Ovary (tissue), 10 donors: ENCODE measurements at places on chromosomes 5 and 9. TPM values are rescaled to one million over a fixed set of nuclear protein-coding genes. Genes with fewer than 3 reads are reported as not detected.

GRCh38 chr5:135469911-135470310 is 17.8 kb upstream of the TIFAB start:
- DNase-seq, result no peak

DNA sequence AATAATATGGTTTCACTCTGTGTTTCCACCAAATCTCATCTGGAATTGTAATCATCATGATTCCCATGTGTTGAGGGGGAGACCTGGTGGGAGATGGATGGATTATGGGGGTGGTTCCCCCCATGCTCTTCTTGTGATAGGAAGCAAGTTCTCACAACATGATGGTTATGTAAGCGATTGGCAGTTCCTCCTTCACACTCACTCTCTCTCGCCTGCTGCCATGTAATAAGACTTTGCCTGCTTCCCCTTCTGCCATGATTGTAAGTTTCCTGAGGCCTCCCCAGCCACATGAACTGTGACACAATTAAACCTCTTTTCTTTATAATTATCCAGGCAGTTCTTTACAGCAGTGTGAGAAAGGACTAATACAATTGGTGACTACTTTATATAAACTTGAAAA is 48.4 kb downstream of the PTBP3 start:
- DNase-seq, result no peak

GRCh38 chr9:2036844-2037243 is 21.7 kb downstream of the SMARCA2 start:
- no peak for DNase-seq

DNA sequence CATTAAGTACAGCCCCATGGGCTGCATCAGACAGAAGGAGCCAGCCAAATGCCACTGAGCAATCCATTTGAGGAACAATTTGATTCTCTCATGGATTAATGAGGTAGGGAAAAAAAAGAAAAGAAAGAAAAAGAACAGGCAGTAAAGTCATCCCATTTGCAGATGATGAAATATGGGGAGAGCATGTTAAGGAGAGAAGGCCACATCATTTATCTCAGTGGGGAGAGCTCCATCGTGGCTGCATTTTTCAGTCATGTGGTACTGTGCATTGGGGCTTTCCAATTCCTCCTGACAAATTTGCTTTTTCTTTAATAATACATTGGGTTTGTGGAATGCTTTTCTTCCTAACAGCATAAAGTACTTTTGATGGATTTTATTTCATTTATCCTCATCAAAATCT is 375.2 kb upstream of the TLE4 start:
- DNase-seq, result no peak

- peak; percentile 62 for DNase-seq
Measured at GRCh38 chr9:2489838-2490314, 131.7 kb upstream of the VLDLR start.

DNA sequence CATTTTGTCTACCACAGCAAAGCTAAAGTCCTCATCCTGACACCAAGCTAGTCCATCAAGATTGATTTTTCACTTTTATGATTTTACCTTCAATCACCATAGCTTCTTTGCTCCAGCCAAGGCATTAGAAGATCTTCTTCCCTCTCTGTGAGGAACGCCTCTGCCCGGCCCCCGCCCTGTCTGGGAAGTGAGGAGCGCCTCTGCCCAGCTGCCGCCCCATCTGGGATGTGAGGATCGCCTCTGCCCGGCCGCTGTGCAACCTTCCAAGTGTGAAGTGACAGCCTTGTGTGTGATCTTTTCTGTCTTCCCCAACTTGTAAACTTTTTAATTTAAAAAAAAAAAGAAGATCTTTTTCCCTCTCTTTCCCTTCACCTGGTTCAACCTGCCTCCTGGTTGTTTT is 210.5 kb upstream of the NREP start:
- DNase-seq, result no peak

- DNase-seq, result no peak
Measured at GRCh38 chr5:83827111-83827557, 106.5 kb upstream of the HAPLN1 start.

DNA sequence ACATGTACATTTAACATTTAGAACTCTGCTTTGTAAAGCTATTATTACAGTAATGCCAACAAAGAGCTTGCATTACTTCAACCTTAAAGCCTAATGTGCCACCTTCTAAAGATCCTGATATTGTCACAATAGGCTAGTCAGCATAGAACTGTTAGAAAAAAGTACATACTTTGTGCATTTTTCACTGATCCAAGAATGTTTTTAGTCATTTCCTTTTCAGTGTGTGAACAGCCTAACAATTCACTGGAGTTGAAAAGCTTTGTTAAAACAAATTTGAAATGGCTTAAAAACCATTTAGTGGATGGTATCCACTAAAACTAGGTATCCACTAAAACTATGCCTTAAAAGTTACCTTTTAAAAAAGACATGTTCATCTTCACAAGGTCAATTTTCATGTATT is 4.5 kb downstream of the RPS6 start:
- no peak for DNase-seq

DNA sequence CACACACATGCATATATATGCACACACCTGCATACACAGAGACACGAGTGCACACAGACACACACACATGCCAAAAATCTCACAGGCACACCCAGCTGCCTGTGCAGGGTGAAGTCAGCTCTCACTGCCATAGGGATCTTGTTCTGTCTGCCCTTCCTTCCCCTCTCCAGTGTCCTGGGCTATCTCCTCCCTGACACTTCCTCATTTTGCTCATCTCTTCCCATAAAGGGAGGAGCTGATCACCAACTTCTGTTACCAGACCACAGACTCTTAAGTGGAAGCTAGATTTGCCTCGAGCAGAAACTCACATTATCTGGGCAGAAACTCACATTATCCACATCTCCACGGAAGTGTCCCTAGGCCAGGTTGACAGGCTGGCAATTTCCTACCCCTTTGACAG is 28.7 kb downstream of the LCP2 start:
- no peak for DNase-seq

DNA sequence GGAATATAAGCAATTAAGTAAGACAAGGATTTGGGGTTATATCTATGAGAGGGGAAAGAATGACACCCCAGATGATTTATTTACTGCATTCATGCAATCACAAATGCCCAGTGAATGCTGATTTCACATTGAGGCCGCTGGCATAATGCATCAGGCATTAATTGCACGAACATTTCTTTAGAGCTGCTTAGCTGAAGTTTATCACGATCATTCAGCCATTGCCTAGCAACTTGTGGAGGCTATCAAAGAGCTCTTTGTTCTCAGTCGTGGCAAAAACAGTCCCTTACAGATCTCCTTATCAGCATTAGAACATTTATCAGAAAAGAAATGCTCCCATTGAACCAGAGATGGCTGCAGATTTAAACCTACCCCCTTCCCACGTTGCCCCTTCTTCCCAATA is 88.7 kb upstream of the PRRC1 start:
- no peak for DNase-seq

DNA sequence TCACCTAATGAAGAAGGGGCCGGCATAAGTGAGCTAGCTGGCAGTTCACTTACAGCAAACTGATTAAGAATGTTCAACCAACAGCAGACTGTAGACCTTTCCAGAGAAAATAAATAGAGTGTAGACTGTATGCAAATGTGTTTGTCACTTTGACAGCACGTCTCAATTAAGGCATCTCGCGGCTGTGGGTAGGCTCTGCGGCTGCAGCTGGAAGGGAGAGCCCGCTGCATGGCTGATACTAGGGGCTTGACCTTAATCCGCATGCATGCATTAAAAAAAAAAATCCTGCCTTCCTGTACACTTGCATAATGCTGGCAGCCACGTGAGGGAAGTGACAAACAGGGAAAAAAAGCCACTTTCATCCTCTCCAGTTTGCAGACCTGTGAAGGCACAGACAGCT is 82.3 kb downstream of the CRB2 start:
- DNase-seq, result no peak

DNA sequence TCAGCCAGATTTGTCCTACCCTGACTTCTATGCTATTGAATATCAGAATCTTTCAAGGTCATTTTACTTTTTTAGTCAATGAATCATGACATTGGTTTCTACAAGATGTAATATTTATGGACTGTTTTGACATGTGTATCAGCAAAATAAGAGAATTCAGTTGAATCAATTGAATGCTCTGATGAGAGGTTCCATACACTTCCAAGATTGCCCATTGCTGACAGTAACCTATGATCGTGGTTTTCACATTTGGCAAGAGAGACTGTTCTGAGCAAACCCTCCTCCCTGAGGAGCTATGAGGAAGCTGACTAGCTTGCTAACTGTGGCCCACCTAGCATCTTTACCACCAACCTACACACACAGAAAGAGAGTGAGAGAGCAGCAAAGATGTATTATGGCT is 56.7 kb upstream of the FST start:
- no peak for DNase-seq

GRCh38 chr5:88887342-88887741 is 4.4 kb upstream of the MEF2C start:
- DNase-seq, result no peak

GRCh38 chr9:31519424-31519823 is 865.0 kb upstream of the ACO1 start:
- no peak for DNase-seq

GRCh38 chr9:72476100-72476499 is 45.3 kb upstream of the TMC1 start:
- no peak for DNase-seq

DNA sequence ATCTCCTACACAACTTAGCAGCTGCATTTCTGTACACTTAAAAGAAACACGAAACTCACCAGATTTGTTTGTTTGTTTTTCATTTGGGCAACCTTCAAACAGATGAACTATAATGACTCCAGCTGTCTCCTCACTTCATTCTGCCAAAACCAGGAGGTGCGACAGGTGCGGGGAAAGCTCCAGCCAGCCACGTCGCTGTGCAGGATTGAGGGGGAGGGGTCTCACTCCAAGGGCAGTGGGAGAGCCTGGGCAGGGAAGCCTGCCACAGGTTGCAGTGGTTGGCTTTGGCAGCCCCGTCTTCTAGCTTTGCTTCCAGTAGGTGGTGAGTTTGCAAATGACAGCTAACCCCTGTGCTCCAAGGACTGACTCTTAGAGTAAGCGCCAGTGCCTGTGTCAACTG is 215.8 kb downstream of the CEMIP2 start:
- DNase-seq, result no peak

DNA sequence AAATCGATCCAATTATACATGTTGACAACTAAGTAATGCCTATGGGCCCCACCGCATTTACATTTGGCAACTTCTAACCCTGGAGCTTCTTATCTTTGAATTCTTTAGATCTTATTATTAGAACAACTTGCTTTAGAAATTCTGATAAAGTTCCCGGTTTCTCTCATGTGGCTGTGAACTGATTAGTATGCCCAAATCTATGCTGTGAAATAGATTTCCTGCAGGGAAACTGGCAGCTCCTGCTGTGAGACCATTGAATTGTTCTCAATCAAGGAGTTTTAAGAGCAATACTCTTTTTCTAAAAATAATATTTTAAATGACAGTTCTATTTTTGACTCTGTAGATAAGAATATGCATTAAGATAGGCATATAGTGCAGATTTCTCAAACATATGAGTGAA is 177.5 kb downstream of the GABRB2 start:
- DNase-seq, result no peak

DNA sequence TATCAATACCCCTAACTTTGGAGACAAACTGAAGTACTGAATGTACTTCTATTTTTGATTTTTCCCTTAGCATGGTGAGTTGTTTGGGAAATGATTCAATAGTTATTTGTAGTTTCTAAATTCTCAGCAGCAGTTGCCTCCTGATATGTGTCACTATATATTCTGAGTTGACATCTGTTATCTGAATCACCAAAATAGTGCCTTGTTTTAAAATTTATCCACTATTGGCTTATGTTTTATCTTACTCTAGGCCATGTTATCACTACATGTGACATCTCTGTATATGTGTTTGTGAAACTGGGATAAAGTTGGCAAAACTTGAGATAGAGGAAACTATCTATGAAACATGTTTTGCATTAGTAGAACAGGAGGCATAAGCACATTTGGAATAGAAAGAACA is 317.6 kb downstream of the TLE4 start:
- no peak for DNase-seq

CCDC180 gene
- total RNA-seq, result 5.5 TPM

SPATA31C1 gene
- not detected for total RNA-seq

RHOBTB3 gene
- total RNA-seq, result 106 TPM

CARD9 gene
- 0.92 TPM for total RNA-seq

SOWAHA gene
- total RNA-seq, result 0.32 TPM

TCF7 gene
- total RNA-seq, result 15.2 TPM

TRIM36 gene
- total RNA-seq, result 3.3 TPM

PRDM12 gene
- total RNA-seq, result not detected

PCDHGB4 gene
- 7.7 TPM for total RNA-seq

LCN12 gene
- total RNA-seq, result 19.2 TPM

RASGRF2 gene
- total RNA-seq, result 55.1 TPM

ESM1 gene
- 0.50 TPM for total RNA-seq

SNCB gene
- not detected for total RNA-seq

CDX1 gene
- total RNA-seq, result 0.92 TPM

TMEM174 gene
- not detected for total RNA-seq
